Activated effector memory CD4-positive, alpha-beta T cell treated with Interleukin-2 at 50 U/mL for 16 hours (primary cell): ENCODE measurements at places on chromosomes 11 and 22.

DNA sequence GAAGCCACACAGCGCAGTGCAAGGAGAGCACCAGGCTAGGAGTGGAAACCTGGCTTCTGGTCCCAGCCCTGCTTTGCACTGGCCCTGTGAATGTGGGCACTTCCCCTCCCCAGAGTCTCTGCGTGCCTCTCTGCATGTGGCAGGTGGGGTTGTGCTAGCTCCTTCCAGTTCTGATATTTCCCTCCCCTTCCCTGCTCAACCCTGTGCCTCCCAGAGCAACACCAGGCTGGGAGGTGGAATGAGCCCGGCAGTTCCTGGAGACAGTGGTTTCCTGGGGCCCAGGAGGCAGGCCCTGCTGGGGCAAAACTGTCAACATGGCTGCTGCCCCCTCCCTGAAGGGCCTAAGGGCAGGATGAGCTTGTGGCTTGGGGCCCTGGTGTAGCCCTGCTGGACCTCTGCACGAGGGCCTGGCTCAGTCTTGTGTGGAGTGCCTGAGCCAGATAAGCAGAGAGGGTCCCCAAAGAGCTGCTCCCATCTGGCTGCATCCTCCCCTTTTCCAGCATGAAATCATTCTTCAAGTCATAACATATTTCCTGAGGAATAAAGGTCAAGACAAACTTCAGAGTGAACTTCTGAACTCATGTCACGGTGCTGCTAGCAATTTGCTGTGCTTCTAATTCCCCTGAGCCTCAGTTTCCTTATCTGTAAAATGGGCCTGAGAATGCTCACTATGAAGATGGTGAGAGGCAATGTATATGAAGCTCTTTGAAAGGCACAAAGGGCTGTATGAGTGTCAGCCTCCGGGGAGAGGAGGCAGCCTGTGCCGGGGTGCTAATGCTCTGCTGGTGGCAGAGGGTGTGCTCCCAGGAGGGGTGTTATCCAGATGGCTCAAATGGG, 116.0 kb downstream of the GRIK4 start:
- DNase-seq: no peak

GRCh38 chr11:14906993-14907392, 15.0 kb upstream of the CYP2R1 start:
- DNase-seq: no peak

DNA sequence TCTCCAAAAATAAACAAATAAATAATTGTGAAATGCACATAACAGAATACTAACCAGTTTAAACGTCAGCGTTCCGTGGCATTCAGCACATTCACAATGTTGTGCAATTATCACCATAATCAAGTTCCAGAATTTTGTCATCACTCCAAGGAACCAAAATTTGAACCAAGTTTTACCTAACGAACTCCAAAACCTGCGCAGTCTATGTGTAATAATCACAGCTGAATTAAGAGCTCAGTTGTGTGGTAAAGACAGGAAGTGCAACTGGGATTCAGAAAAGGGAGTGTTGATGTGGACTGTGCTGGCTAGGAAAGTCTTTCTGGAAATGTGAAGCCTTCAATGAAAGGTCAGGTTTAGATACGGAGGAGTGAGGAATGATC, 5.4 kb upstream of the MCAM start:
- DNase-seq: no peak

GRCh38 chr11:77068457-77069335, 1.9 kb downstream of the CAPN5 start:
- no peak for DNase-seq

GRCh38 chr11:132311703-132312102, 941.3 kb downstream of the NTM start:
- no peak for DNase-seq

DNA sequence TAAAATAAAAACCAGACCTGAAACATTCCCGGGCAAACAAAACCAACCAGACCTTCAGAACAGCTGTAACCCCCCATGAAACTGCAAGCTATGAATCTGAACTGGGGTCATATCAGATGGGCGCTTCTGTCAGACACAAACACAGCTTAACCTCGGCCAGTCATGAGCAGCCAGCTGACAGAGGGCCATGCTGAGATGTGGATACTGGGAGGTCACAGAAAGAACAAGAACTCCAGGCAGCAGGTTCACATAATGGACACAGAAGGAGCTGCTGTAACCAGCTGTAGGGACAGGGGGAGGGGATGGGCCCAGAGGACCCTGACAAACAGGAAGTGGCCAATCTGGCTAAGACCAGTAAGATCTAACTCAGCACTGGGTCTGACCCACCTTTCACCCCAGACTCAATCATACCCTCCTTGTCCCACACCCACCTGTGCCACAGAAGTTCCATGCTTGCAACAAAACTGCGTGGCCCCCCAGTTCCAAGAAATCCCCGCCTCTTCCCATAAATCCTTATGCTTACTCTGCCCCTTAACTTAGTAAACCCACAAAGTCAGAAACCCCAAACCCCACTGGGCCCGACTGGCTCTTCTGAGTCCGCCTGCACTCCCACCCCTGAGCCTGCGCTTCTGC, 4.0 kb downstream of the APOL4 start:
- no peak for DNase-seq

DNA sequence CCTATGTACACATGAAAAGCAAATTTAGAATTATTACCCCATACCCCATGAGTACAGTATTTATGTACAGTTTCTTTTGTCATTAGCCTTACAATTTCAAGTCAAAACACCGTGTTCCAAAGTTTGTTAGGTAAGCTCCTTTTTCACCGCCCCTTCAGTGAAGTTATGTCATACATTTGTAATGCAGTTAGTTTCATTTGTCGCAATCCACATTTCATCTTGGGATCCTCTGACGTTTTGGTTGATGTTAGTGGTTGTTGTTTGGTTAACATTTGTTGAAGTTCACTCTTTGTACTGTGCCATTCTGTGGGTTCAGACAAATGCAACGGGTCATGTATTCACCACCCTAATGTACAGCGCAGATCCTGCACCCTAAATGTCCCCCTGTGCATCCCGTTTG, 45.2 kb downstream of the ARHGEF12 start:
- no peak for DNase-seq

DNA sequence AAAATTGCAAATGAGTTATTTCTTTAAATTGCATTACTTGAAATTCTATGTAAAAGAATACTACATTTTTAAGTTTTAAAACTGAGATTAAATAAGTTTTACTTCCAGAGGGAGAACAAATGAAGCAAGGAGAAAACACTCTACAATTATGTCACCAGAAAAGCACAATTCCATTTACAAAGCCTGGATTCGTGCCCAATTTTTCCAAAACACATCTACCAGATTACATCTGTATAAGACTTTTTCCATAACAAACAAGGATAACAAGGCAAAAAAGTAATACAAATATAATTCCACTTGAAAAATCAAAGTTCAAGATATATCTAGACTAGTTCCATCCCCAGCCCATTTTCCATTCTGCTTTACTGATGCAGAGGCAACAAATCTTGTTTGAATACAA, 40.5 kb downstream of the MTMR2 start:
- DNase-seq: no peak
